ENCODE measurements at places on chromosomes 6 and 20.

DNA sequence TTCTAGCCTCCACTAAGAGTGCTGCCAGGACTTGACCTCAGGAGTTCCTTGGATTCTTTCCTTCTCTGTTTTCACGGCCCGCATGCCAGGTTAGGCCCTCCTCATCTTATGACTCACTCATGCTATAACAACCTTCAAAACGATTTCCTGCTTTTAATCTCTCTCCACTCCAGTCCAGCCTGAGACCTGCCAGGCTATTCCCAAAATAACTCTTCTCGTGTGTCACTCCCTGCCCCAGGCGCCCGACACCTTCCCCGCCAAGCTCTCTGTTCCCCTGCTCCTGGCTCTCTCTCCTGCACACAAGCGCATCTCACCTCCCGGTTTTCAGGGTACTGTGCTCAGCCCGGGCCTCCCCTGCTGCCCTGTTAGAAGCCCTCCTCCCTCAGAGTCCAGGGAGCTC lies 64.1 kb upstream of the RPS6KA2 start:
- no peak for DNase-seq
- H3K4me1 ChIP-seq: no peaks in the 10 kb centered on the region
- H3K27me3 ChIP-seq: peaks cover 26% of the 10 kb centered on the region
- H3K36me3 ChIP-seq: no peaks in the 10 kb centered on the region

DNA sequence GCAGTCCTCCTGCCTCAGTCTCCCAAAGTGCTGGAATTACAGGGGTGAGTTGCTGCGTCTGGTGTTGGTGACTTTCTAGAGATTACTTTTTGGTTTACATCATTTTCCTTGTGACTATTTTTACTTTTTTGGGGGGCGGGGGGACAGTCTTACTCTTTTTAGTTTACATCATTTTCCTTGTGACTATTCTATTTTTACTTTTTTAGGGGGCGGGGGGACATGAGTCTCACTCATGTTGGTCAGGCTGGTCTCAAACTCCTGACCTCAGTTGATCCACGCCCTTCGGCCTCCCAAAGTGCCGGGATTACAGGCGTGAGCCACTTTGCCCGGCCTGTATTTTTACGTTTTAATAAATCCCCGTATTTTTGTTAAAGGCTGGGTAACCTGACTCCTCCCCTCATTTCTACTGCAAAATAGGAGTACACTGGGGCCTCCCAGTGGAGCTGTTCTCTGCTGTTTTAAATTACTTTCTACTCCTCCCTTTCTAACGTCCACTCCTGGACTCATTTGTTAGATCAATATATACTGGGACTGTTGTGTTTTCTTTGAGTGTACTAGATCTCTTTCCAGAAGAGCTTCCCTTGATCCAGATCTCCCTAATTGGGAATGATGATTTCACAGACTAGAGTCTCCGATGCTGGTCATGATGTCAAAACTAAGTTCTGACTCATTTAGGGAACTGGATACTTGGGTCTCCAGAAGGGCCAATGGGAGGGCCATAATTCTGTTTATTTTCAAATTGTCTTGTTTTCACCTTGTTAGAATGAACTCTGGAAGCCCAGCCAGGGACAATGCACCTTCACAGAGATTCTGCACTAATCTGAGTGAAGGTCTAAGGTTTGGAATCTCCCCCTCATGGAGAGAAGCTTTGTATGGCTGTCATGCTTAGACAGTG lies 9.2 kb downstream of the HSPA1B start:
- DNase-seq: no peak
- H3K4me1 ChIP-seq: peaks cover 4% of the 10 kb centered on the region

GRCh38 chr20:2867081-2867864 lies 6.0 kb upstream of the PTPRA start:
- no peak for DNase-seq
- no peak overlapping the region for H3K27ac ChIP-seq
- peaks cover 18% of the 10 kb centered on the region for H3K27me3 ChIP-seq
- H3K36me3 ChIP-seq: peaks cover 42% of the 10 kb centered on the region

- no peak overlapping the region for H3K27ac ChIP-seq
- no peak overlapping the region for H3K4me3 ChIP-seq
- no peaks in the 10 kb centered on the region for H3K27me3 ChIP-seq
- H3K36me3 ChIP-seq: peaks cover 5% of the 10 kb centered on the region
- DNase-seq: peak; percentile 90
These were observed 39.7 kb downstream of the BCAS4 start for GRCh38 chr20:50834599-50835005.

DNA sequence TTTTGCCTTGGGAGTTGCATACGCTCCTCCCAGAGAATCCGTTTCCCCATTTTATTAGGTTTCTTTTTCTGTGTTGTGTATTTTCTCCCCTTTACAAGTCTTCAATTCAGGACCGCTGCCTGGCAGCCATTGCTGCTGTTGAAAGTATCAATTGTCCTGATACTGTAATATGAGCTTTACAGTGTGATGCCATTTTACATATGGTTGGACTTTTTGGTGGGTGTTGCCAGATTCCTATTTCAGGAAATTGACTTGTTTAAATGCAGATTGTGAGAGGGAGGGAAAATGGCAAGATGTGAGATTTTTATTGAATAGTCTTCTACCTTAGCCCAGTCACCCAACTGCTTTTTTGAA lies 1.2 kb downstream of the PANK2 start:
- H3K4me3 ChIP-seq: peak overlapping the region; percentile 85
- DNase-seq: no peak
- H3K36me3 ChIP-seq: peaks cover 2% of the 10 kb centered on the region

DNA sequence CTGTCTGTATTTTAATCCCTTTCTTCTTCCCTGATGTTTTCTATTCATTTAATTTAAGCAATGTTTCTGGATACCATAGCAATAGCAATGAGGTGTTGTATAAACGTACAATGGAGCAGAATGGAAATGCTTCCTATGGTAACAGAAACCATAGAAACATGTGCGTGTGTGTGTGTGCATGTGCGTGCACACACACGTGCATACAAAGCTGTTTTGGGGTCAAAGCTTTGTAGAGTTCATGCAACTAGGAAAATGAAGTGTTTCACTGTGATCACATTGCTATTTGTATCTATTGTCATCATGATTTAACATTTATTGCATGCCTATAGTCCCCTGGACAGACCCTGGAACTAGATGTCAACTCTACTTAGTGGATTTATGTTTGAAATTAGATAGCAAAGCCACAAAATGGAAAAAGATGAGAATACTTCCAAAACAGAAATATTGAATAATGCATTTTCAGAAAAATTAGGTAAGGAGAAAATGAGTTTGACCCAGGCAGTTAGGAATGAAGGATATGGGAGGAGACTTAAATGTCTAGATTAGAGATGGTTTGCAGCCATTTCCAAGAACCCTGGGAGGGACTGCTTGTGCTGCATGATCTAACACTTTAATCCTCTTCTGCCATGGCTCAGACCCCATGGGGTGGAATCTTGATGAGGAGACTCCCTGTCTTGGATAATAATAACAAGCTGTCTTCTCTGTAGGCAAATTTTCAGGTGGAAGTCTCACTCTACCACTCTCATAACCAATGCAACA lies 124.4 kb downstream of the TRMT11 start:
- H3K36me3 ChIP-seq: no peaks in the 10 kb centered on the region
- no peaks in the 10 kb centered on the region for H3K4me1 ChIP-seq
- DNase-seq: no peak
- no peak overlapping the region for H3K27ac ChIP-seq

DNA sequence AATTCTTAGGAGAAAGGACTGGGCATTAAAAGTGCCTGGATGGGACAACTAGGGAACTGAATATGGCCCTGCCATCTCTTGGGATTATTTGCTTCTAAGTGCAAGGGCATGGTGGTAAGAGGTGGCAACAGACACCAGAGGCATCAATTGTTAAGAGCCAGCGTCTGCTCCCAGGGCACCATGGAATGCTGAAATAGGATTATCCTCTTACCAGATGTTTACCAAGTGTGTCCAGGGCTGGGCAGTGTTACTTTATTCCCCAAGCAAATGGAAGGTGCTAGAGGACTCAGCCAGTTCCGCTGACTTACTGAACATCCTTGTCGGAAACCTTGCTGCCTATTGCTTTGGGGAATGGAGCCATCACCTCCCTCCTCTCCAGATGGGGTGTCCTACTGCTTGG lies 273.6 kb upstream of the SUPT3H start:
- no peaks in the 10 kb centered on the region for H3K4me1 ChIP-seq
- H3K36me3 ChIP-seq: no peaks in the 10 kb centered on the region
- H3K27me3 ChIP-seq: no peaks in the 10 kb centered on the region
- no peak overlapping the region for H3K27ac ChIP-seq
- DNase-seq: no peak

- H3K27ac ChIP-seq: peak overlapping the region; percentile 79
- no peaks in the 10 kb centered on the region for H3K36me3 ChIP-seq
- peaks cover 48% of the 10 kb centered on the region for H3K4me1 ChIP-seq
- H3K27me3 ChIP-seq: no peaks in the 10 kb centered on the region
- H3K4me3 ChIP-seq: no peak overlapping the region
These were observed 8.6 kb downstream of the SRC start for GRCh38 chr20:37354210-37355195.

GRCh38 chr6:156687789-156688619 lies 89.2 kb upstream of the ARID1B start:
- H3K36me3 ChIP-seq: no peaks in the 10 kb centered on the region
- H3K4me3 ChIP-seq: peak overlapping the region; percentile 62
- peak overlapping the region; percentile 92 for H3K27ac ChIP-seq
- peaks cover 5% of the 10 kb centered on the region for H3K4me1 ChIP-seq
- H3K27me3 ChIP-seq: no peaks in the 10 kb centered on the region

DNA sequence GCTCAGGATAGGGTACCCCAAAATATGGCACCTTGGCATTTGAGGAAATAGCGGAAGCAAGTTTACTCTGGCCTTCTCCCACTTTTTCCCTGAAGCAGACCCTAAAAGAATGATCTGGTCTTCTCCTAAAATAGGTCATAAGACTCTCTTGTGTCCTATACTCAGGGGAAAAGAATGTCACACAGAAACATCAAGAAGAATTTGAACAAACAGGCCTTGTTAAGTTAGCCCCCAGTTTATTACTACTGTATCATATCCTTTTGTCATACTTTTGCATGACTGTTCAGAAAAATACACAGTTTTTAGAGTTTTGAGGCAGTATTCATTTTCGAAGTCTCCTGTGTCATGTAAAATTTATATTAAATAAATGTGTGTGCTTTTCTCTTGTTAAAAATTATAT lies 12.5 kb downstream of the TAAR2 start:
- no peaks in the 10 kb centered on the region for H3K27me3 ChIP-seq
- no peaks in the 10 kb centered on the region for H3K36me3 ChIP-seq
- H3K4me3 ChIP-seq: no peak overlapping the region
